Lower lobe of right lung (tissue), 2 donors: ENCODE measurements at places on chromosomes 6 and 20.

- no peak for DNase-seq
These were observed 195.6 kb downstream of the GRM1 start for GRCh38 chr6:146224449-146224848.

- no peak for DNase-seq
These were observed 12.0 kb downstream of the RNF114 start for GRCh38 chr20:49948178-49948577.

DNA sequence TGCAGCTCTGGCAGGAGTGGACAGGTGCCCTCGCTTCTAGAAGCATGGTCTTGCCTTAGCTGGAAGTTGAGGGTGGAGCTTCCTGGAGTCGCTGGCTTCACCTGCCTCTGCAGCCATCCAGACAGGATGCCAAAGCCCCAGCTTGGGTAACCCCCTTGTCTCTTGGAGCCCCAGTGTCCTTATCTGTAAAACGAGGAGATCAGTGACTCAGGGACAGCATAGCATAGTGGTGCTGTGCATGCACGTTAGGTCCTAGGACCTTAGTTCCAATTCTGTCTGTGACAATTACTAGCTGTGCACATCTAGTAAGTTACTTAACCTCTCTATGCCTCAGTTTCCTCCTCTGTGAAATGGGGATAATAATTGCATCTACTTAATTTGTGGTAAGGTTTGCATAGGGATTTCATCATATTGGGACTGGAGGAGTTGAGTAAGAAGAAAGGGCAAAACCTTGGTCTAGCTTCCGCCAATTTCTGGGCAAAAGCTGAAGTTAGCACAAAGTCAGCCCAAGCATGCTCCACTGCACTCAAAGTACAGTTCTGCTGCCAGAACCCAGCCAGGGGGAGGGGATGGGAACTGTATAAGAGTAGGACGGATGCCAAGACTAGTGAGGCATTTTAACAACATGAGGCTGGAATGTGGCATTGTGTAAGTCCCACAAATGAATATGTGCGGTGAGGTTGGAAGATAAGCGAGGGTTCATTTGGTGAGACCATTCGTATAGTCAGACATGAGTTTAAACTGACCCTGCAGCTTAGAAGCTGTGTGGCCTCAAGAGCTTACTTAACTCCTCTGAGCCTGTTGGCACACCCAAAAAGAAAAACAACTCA lies 24.5 kb downstream of the TOX2 start:
- DNase-seq = peak; percentile 76

GRCh38 chr20:57781901-57782300 lies 72.1 kb upstream of the PMEPA1 start:
- no peak for DNase-seq

- peak; percentile 62 for DNase-seq
These were observed 195.1 kb upstream of the SGK1 start for GRCh38 chr6:134512981-134513391.

DNA sequence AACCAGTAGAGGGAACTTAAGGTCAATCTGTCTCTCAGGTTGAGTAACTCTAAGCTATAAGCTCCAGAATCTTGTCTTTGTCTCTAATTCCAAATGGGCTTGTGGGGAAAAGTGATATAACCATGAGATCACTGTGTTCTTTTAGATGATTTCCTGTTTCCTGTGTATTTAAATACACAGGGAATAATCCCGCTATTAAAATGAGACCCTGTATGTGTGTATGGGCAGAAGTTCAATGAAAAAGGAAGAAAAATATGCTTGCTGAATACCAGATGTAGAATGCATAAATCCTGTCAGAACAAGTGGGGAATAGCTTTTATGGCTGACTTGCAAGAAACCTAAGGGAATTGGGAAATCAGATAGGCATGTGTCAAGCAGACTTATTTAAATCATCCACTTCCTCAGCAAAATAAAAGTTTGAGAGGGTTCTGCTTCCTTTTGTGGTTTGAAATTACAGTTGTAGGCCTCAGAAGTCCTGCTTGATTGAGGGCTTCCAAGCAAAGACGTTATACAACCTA lies 164.7 kb upstream of the PDE7B start:
- DNase-seq = no peak

DNA sequence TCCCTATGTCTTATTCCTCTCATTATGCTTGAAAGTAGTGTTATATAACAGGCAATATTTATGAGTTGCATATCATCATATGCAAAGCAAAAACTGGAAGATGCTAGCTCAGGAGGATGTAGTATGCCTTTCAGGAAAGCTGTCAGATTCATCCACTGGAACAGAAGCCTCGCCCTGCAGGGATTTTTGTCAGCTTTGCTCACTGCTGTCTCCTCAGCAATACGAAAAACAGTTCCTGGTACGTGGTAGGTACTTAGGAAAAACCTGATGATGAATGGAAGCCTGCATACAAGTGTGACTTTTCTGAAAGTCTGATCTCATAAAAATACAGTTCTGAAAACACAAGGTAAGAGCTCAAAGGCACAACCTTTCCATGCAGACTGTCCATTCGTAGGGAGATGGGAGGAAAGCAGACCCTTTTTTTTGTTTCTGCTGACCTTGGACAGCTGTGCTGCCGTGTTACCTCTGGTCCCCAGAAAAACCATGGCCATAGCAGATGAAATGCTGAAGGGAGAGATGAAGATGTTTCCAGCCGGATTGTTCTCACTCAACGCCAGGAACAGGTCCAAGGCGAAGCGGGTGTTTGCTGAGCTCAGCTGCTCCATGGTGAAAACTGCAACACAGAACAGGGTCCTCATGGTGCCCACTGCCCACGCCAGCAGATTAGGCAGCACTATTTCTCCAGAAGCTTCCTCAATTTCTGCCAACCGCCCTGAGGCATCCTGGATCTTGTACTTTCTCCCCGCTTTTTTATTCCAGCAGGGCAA lies 1.5 kb downstream of the SERPINB1 start:
- no peak for DNase-seq

DNA sequence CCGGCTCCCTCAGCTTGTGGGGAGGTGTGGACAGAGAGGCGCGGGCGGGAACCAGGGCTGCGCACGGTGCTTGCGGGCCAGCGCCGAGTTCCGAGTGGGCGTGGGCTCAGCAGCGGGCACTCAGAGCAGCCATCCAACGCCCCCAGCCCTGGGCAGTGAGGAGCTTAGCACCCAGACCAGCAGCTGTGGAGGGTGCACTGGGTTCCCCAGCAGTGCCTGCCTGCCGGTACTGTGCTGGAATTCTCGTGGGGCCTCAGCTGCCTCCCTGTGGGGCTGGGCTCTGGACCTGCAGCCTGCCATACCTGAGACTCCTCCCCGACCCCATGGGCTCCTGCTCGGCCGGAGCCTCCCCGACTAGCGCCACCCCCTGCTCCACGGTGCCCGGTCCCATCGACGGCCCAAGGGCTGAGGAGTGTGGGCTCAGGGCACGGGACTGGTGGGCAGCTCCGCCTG lies 92.7 kb downstream of the MANEA start:
- DNase-seq = no peak

GRCh38 chr6:133551847-133552341 lies 310.7 kb downstream of the EYA4 start:
- peak; percentile 66 for DNase-seq

- no peak for DNase-seq
These were observed 241.2 kb upstream of the PREP start for GRCh38 chr6:105644073-105644489.

DNA sequence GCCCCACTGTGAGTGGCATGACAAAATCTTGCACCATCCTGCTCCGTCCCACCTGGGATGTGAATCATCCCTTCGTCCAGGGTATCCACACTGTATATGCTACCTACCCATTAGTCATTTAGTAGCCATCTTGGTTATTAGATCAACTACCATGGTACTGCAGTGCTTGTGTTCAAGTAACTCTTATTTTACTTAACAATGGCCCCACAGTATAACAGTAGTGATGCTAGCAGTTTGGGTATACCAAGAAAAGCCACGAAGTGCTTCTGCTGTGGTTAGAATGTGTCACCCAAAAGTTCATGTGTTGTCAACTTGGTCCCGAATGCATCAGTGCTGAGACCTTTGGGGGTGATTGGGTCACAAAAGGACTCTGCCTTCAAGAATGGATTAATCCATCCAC lies 11.7 kb downstream of the OSER1 start:
- DNase-seq = no peak

- DNase-seq = no peak
These were observed 16.8 kb upstream of the CDH22 start for GRCh38 chr20:46324960-46325703.

- no peak for DNase-seq
These were observed 489 bp downstream of the TBX18 start for GRCh38 chr6:84763886-84764331.

DNA sequence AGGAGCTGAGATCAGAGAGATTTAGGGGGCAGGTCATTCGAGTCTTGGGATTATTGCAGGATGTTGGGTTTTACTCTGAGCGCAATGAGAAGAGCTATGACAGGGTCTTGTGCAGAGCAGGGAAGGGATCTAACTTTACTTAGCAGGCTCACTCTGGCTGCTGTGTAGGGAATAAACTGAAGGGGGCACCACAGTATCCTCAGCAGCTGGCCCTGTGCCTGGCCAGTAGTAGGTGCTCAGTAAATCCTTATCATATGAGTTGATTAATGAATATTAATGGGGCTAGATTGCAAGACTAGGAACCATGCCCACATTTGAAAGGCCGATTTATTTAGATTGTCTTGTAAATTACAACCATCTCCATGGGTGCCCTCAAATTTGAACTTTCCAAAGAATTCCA lies 4.6 kb upstream of the MDGA1 start:
- DNase-seq = no peak

DNA sequence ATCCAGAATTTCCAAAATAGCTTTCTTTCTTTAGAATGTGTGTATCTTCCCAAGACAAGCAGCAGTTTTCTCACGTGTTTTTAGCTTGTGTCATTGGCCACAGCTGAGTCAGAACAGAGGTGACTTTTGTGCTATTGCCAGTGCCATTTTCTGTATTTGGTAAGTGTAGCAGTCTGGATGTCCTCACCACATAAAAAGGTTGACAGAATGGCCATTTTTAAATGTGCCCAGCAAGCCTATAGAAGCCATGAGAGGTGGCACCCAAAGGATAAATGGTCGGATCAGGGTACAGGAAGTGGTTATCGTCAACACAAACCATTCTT lies 269.5 kb upstream of the HSF2 start:
- DNase-seq = no peak

- DNase-seq = no peak
These were observed 125.7 kb downstream of the MAP3K4 start for GRCh38 chr6:161117308-161117707.

DNA sequence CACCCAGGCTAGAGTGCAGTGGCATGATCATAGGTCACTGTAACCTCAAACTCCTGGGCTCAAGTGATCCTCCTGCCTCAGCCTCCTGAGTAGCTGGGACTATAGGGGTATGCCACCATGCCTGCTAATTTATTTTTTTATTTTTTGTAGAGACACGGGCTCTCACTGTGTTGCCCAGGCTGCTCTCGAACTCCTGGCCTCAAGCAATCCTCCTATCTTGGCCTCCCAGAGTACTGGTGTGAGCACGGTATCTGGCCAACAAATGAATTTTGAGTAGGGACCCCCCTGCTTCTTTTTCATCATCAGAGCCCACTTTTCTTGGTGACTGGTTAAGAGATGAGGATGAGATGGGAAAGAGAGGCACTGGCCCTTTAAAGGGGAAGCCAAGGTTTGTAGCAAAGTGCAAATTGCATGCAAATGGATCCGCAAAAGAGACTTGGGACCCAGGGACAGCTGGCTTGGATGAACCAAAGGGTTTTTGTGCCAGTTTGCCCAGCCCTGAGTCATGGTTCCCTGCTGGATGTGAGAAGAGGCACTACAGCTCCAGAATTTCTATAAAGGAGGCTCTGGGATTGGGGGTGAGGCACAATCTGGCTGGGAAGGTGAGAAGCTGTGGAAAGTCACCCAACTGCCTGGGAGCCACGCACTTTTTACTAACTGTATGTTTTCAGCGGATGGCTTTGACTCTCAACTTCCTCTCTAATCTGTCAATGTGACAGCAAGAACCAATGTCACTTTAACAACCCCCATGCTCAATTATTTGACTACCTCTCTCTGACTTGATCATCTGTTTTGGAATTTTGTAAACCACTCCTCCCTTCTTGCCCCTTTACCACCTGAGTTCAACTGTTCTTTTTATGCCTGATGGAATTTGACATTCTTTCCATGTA lies 58.7 kb upstream of the RNF24 start:
- DNase-seq = no peak

- DNase-seq = no peak
These were observed 435.2 kb upstream of the CHD6 start for GRCh38 chr20:42053350-42053749.

DNA sequence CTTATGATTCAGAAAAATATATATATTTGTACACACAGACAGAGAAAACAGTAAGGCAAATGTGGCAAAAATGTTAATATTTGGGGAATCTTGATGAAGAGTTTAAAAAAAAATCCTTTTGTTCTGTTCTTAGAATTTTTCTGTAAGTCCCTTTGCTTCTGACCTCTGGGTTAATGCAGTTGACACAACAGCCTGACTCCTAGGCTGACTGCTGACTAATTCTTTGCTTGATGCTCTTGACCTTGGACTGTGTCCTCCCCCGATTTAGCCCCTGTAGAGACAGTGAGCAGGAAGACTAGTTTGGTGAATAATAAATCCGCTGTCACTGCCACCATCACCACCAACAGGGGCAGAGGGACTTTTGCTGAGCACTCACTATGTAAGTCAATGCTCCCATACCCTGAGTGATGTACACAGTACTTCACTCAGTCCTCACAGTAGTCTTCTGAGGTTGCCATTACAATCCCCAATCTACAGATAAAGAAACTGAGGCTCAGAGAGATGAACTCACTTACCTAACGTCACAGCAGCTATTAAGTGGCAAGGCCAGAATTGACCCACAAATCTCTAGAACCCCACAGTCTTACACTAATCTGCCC lies 71.7 kb downstream of the SNX5 start:
- no peak for DNase-seq

- DNase-seq = no peak
These were observed 143.6 kb downstream of the CD24 start for GRCh38 chr6:106830930-106831329.

DNA sequence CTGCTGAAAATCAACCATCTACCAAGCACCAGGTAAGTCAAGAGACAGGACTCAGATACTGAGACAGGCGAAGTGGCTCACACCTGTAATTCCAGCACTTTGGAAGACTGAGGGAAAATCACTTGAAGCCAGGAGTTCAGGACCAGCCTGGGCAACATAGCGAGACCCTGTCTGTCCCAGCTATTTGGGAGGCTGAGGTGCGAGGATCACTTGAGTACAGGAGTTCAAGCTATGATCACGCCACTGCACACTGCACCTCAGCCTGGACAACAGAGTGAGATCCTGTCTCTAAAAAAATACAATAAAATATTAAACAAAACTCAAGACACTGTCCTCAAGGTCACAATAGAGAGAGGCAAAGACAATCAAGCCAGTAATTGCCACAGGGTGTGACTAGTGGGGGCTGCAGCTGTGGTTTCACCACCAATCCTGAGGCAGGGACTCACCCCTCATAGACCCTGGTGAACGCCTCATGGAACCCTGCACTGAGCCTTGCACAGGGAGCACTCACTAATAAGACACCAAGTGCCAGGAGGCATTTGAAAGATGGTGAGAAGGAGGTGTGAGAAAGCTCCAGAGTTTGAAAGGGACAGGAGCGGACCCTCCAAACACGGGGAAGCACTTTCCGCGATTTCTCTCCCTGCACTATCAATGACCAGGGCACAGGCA lies 1.7 kb downstream of the SNHG17 start:
- DNase-seq = no peak

DNA sequence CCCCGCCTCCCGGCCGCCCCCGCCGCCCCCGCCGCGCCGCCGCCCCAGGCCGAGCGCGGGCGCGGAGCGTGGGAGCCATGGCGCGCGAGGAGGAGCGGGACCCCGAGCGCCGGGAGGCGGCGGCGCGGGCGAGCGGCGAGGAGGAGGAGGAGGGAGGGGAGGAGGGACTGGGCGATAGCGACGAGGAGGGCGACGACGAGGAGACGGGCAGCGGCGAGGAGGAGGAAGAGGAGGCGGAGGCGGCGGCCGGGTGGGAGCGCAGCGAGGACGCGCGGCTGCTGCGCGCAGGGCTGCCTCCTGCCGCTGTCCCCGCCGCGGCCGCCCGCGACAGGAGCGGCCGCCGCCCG lies at the start of gene SLC24A3:
Gene SLC24A3, plus strand, starts transcription at position 174 of the 347 bp plus-strand sequence.
- DNase-seq = peak; percentile 55
